ENCODE measurements at places on chromosomes 1 and 21.
A peak's percentile ranks its signal among the peaks of the same experiment; 100 is the strongest.

GRCh38 chr1:203361945-203362719, 11.2 kb upstream of the FMOD start:
- peak; percentile 64 for DNase-seq

- no peak for DNase-seq
Observed at GRCh38 chr1:210070531-210070930, 132.5 kb downstream of the SYT14 start.

DNA sequence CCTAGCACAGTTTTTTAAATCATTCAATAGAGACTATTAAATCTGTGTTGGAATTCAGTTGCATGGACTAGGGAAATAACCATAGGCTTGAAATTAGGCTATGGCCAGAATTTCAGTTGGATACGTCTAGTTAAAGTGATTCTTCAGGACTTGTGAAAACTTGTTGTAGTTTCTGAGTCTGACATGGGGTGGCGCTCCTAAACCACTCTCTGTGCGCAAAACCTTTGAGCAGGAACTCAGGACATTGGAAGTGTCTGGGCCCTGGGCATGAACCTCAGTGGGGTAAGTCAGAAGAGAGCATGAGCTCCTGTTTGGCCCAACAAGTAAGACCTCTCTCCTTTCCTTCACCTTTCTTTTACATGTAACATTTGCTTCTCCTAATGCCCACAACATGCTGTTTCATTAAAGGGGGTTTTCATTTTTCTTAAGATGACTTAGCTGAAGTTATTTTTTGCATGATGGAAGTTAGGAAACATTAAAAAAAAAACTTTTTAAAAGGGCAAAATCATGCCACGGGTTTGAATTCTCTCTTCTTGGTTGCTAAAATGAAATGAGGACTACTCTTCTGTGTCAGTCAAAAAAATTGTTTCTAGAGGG, 17.1 kb upstream of the CCDC190 start:
- peak; percentile 73 for DNase-seq

- no peak for DNase-seq
Observed at GRCh38 chr1:238833919-238834318, 552.4 kb upstream of the CHRM3 start.

GRCh38 chr1:172959571-172959970, 91.2 kb downstream of the TNFSF18 start:
- no peak for DNase-seq

DNA sequence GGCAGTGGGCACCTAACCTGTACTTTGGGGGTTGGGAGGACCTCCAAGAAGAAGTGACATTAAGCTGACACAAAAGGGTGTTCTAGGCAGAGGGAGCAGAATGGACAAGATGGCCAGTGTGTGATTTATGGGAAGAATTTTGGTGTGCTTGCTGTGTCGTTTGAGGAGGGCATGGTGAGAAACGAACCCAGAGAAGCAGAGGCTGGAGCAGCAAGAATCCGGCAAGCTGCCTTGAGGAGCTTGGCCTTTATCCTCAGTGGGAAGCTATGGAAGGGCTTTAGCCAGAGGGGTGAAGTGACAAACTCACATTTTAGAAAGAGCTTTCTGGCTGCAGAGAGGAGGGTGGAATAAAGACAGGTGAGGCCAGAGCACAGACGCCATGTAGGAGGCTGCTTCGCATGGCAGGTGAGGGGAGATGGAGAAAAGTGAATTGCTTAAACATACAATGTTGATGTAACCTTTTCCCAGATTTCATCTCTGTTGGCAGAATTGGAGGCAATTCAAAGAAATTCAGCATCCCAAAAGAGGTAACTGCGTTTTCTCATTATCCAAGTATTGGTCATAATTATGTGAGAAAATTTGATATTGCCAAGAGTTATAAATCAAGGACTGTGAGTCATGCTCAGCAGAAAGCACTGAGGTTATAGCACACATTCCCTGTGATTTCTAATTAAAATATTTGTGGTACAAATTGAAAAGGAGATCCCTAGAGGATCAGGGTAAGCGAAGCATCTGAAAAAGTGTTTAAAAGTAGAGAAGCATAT, 26.5 kb downstream of the TRIM45 start:
- no peak for DNase-seq

GRCh38 chr1:201020721-201021629, 2.5 kb downstream of the KIF21B start:
- no peak for DNase-seq

GRCh38 chr1:154148807-154149206, 6.1 kb downstream of the NUP210L start:
- no peak for DNase-seq

- DNase-seq: no peak
Observed at GRCh38 chr1:244165021-244165420, 113.9 kb downstream of the ZBTB18 start.

DNA sequence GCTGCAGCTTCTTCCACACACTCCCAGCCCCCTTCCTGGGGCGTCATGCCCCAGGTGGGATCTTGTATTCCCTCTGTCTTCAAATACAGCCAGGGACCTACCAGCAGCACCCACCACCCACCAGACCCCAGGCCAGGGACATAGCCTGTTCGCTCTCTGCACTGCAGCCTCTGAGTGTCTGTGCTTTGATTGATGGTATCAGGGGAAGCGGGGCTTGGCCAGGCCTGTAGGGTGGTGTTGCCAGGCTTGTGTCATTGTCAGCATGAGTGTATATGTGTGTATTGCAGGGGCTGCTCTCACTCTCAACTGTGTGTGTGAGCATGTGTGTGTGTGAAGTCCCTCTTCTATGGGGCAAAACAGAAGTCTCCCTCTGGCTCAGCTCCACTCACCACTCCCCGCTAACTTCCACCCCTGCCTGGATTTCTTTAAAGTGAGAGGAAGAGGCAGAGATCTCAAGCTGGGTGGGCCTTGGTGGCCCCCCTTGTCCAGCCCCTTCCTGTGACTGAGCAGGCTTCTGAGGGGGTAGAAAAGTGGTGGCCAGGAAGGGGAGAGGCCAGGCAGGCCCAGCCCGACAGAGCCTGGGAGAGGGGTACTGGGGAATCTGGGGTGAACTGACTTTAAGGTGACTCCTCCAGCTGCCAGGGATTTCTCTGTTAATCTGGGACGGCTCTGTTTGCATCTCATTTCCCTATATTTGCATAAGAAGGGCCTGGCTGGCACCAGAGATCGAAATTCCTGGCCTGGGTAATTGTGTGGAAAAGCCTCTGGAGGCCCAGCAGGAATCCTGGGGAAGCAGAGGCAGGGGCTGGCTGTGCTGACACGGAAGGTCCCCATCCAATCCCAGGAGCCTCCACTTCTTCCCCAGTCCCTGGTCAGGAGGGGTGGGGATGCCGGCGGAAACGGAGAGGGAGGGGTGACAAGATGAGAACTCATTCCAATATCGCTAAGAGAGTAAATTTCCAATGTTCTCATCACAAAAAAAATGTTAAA, 18.6 kb upstream of the ADGRB2 start:
- DNase-seq: no peak

DNA sequence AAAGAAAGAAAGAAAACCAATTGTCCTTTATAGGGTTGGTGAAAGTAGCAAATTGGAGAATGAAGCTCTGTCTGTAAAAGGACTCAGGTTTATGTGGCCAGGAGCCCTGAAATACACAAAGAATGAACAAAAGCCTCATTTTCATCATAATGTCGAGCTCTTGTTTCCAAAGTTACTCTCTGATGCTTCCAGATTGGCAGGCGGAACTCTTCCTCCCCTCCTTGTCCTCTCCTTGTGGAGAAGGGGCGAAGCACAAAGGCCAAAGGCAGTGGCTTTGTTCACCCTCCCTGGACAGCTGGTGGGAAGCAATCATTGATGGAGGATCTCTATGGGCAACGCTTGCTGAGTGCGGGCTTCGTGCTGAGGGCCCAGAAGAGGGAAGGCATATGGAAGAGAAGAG, 5.6 kb downstream of the CA6 start:
- no peak for DNase-seq

- DNase-seq: no peak
Observed at GRCh38 chr1:43121256-43121900, 50.7 kb downstream of the EBNA1BP2 start.

GRCh38 chr1:184531296-184531695, 144.5 kb downstream of the C1orf21 start:
- DNase-seq: no peak

- DNase-seq: no peak
Observed at GRCh38 chr1:41638086-41639024, 153.9 kb upstream of the EDN2 start.

GRCh38 chr1:173639102-173639501, 4.0 kb downstream of the TEX50 start:
- DNase-seq: no peak

DNA sequence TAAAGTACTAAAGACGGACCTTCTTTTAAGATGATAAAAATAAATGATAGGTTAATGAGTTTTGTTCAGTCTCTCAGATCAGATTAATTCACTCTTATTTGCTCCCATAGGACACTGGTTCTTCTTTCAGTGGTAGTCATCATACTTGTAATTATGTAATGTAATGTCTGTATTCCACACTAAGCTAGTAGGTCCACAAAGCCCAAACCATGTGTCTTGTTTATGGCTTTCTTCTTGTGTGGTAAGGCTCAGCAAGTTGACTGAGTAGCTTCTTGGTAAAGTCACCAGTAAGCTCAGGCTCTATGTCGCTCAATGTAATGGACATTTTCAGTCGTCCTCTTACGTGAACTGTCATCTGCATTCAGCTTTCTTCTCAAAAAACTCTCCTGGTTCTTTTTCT, 2.5 kb downstream of the LYPLAL1 start:
- DNase-seq: no peak

GRCh38 chr1:30817077-30817438, 59.5 kb upstream of the LAPTM5 start:
- DNase-seq: no peak

GRCh38 chr1:245983294-245983967, 523.6 kb downstream of the SMYD3 start:
- DNase-seq: no peak

DNA sequence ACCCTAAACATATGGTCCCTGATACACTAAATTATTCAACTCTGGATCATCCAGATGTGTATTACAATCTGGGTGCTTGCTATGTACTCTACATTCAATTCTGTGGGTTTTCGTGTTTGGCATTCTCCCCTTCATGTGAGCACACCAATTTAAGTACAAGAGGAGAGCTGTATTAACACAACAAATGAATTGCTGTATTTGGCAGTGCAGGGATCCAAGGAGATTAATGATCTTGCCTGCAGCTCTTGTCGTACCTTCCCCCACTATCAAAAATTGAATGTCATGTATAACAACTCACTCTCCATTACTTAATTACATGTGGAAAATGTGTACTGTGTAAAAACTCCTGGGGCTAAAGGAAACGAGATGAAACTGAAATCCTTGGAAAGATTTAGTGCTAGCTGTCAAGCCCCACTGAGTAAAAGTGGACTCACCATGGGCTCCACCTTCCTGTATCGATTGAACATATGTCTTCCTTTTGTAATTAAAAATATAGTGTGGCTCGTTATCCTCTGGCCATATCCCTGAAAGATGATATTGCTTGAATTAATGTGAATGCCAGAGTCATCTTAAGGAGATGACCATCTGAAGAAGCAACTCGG, 172.2 kb upstream of the L1TD1 start:
- DNase-seq: no peak

- DNase-seq: no peak
Observed at GRCh38 chr1:193685986-193686385, 499.6 kb upstream of the B3GALT2 start.

DNA sequence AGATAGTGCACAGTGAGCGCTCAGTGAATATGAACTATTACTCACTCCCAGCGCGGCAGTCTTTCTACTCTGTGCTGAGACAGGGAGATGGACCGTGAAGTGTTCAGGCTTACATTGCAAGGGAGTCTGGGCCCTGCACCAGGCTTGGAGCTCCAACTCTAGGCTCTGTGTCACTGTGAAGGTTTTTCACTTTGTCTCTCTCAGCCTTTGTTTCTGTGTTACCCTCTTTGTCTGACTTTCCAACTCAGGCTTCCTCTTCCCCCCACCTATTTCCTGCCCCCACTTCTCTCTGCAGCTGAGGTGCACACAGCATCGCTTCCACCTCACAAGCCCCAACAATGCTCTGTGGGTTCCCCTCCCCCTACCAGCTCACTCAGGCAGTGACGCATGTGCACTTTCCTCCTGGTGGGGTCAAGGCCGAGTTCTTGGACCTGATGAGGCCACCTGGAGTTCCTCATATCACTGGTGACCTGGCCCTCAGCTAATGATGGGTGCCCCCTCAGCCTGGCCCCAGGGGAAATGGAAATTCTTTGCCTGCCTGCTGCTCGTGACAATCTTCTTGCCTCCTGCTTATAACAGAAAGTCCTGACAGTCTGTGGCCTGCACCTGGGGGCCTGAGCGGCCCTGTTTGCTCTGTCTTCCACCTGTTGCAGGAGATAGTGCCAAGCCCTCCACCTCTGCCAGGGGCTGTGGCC, 1.1 kb upstream of the LCK start:
- peak; percentile 45 for DNase-seq

GRCh38 chr1:99177465-99177864, 86.8 kb upstream of the PLPPR4 start:
- DNase-seq: no peak

DNA sequence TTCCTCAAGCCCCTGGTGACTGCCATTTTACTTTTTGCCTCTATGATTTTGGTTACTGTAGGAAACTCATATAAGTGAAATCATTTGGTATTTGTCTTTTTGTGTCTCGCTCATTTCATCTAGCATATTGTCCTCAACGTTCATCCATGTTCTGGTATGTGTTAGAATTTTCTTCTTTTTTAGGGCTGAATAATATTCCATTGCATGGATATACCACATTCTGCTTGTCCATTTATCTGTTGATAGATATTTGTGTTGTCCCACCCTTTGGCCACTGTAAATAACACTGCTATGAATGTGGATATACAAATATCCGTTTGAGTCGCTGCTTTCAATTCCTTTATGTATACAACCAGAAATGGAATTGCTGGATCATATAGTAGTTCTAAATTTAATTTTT, 4.5 kb upstream of the GALNT2 start:
- DNase-seq: no peak

GRCh38 chr1:43358121-43358745, 548 bp upstream of the CDC20 start:
- DNase-seq: peak; percentile 57

- no peak for DNase-seq
Observed at GRCh38 chr1:237583270-237583669, 307.5 kb downstream of the ZP4 start.

DNA sequence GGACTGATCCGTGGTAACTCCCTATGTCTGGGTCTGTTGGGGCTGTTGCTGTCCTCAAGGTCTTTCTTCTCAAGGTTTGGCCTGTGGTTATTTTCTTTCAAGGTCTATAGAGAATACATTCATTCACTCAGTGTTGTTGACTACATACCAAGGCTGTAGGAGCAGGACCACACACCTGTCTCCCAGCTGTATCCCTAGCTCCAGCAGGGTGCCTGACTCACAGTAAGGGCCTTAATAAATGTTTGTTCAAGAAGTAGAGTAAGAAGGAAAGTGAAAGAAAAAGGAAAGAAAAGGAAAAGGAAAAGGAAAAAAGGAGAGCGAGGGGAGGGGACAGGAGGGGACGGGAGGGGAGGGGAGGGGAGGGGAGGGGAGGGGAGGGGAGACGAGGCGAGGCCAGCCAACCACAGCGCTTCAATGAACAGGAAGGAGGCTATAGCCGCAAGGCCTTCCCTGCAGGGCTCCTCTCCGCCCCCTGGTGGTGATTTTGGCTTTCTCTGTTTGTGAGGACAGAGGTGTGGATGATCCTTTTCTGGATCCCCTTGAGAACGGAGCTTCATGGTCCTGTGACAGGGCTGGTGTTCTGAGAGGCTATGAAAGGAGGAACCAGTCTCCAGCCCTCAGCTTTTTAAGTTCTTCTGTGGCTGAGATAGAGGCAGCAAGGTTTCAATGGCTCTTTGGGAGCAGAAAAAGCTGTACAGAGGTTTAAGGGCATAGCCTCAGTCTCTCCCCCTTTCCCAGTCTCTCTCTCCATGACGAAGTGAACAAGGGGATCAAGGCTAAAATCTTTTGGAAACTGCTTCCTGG, 30.6 kb upstream of the LCE5A start:
- DNase-seq: no peak

Data from hepatocyte (in vitro differentiated cells).